Placental epithelial cell (primary cell): ENCODE measurements at places on chromosomes 11 and 22. TPM values are rescaled to one million over a fixed set of nuclear protein-coding genes. Genes with fewer than 3 reads are reported as not detected.

Gene MIAT
- 0.76 and 0.79 TPM in 2 replicates for total RNA-seq

Gene P4HA3
- under 0.01 and 1.1 TPM in 2 replicates for total RNA-seq

Gene OR4S2
- not detected in 2 replicates for total RNA-seq

Gene GAS2
- 1.5 and 2.4 TPM in 2 replicates for total RNA-seq

Gene CRYAB
- 19.2 and 33.7 TPM in 2 replicates for total RNA-seq

Gene C11orf86
- not detected in 2 replicates for total RNA-seq

Gene KCNA4
- not detected in 2 replicates for total RNA-seq
